ENCODE measurements at places on chromosomes 12 and 14.
A peak's percentile ranks its signal among the peaks of the same experiment; 100 is the strongest.

GRCh38 chr12:65685514-65685913 is 138.8 kb upstream of the HMGA2 start:
- DNase-seq = no peak

- no peak for DNase-seq
Measured at GRCh38 chr14:19975291-19975690, at the start of gene OR4K15. OR4K15 (plus strand) TSS chr14:19975591; CDS start chr14:19975591, 0 bp downstream.

DNA sequence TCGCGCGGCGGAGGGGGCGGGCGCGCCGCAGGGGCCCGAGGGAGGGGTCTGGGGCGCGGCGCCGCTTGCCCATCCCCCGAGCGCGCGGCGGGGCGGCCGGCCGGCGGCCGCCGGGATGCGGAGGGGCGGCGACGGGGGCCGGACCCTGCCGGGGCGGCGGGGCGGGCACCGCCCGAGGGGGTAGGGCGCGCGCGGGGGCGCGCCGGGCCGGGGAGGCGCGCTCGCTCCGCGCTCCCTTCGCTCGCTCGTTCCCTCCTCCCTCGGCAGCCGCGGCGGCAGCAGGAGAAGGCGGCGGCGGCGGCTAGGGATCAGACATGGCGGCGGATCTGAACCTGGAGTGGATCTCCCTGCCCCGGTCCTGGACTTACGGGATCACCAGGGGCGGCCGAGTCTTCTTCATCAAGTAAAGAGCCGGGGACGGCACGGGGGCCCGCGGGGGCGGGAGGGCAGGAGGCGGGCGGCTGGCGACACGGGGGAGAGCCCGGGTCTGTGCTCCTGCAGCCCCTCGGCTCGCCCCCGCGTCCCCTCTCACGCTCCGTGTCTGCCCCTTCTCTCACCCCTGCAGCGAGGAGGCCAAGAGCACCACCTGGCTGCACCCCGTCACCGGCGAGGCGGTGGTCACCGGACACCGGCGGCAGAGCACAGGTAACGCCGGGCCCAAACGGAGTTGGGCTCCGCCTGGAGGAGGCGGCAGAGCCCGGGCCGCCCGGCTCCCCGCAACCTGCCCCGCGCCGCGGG is at the start of gene PLEKHA5:
Gene PLEKHA5, plus strand, starts transcription at position 248 of the 738 bp plus-strand sequence. Its CDS starts 67 bp downstream, at position 315.
- DNase-seq = peak; percentile 51

DNA sequence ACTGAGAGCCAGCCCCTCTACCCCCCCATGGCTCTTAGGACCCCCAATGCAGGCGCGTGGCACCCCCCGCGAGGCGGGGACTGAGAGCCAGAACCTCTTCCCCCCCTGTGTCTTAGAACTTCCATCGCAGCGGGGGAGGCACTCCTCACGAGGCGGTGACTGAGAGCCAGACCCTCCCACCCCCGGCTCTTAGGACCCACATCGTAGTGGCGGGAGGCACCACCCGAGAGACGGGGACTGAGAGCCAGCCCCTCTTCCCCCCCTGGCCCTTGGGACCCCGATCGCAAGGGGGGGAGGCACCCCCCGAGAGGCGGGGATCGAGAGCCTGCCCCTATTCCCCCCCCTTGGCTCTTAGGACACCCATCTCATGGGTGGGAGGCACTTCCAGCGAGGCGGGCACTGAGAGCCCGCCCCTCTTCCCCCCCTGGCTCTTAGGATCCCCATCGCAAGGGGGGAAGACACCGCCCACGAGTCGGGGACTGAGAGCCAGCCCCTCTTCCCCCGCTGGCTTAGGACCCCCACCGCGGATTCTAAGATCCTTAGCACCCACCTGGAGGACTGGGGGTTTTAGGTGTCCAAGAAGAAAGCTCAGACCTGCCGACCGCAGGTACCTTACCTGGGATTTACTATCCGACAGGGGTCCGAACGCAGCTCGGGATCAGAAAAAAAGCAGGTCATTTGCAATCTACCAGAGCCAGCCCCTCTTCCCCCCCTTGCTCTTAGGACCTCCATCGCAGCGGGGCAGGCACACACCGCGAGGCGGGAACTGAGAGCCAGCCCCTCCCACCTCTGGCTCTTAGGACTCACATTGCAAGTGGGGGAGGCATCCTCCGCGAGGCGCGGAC is 44.9 kb downstream of the DDX11 start:
- DNase-seq = no peak

DNA sequence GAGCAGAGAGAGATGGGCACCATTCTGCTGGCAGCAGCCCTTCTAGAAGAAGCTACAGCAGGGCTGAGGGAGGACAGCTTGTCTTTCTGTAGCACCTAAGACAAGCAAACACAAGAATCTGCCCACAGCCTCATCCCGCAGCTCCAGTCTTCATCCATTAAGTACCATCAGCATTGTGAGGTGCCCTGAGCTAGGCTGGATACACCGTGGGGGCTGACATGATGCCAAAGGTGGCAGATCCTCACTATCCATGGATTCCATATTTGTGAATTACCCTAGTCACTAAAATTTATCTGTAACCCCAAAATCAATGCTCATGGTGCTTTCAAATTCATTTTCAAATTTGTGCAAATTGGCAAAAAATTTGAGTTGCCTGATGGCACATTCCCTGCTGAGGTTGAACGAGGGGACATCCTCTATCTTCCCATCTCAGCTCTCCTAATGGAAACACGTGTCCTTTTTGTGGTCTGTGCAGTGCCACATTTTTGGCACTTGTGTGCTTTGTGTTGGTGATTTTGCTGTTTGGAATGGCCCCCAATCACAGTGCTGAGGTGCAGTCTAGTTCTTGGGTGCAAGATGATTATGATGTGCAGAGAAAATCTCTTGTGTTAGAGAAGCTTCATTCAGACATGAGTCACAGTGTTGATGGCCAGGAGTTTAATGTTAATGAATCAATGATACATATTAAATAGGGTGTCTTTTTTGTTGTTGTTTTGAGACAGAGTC is 7.0 kb downstream of the PITPNM2 start:
- DNase-seq = no peak

- no peak for DNase-seq
Measured at GRCh38 chr12:14314801-14315200, 50.7 kb upstream of the ATF7IP start.

DNA sequence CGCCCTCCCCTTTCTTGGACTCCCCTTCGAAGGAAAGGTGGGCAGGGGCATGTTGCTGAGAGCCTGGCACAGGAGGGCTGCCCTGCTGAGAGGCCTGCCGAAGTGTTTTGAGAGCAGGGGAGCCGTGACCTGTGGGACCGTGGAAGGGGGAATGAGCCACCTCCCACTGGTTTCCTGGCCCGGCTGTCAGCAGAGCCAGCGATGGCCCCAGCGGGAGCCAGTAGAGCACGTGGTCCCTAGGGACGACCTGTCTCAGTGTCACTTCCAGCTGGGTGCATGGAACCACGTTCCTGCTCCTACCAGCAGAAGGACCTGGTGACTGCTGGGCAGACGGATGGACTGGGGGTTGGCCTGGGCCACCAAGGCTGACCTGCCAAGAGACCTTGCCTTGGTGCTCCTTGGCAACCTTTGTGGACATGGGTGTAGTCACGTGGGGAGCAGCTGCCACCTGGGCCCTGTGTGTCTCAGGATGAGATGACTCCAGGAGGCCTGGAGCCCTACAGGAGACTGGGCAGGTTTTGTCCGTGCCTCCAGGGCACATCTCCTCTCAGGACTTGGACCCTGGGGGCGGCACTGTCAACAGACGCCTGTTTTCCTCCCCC is 34.6 kb downstream of the BEGAIN start:
- DNase-seq = no peak

- no peak for DNase-seq
Measured at GRCh38 chr12:116537101-116537904, 21.9 kb upstream of the MAP1LC3B2 start.

DNA sequence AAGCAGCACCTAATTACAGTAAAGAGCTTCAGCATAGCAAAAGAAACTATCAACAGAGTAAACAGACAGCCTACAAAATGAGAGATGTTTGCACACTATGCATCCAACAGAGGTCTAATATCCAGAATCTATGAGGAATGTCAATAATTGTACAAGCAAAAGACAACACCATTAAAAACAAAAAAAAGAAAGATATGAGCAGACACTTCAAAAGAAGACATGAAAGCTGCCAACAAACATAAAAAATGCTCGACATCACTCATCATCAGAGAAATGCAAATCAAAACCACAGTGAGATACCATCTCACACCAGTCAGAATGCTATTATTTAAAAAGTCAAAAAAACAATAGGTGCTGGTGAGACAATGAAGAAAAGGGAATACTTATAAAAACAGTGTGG is 273.1 kb downstream of the TMTC2 start:
- DNase-seq = no peak

DNA sequence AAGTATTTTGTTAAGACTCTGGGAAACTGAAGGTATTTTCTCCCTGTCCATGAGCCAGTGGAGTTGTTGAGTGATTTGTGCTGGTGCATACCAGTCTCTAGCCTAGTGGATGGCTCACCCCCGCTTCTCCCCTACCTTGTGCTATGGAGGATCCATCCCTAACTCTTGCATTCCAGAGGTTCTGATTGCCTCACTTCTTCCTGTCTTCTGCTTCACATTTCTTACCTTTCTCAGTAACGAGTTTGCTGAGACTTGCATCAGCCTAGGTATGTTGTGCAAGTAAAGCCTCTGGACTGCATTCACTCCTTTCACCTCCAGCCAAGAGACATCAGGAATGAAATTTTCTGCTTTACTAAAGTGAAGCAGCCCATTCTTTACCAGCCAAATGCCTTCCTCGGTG is 391.6 kb downstream of the ZFP36L1 start:
- peak; percentile 95 for DNase-seq

DNA sequence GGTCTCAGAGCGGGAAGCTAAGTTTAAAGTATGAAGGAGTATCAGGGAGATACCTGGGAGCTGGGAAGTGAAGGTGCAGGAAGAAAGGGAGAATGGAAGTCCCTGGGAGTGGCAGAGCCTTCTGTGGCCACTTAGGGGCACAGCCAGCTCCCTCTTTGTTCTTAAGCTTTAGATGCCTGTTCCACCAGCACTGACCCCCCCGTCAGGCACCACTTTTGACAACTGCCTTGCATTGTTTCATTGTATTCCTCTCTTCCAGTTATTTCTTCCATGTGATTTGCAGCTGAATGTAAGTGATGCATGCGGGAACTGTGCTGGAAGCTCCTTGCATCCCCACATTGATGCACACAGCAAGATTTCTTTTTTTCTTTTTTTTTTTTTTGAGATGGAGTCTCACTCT is 2.6 kb downstream of the GALNT16 start:
- no peak for DNase-seq

GRCh38 chr12:5989621-5990020 is 44.6 kb upstream of the ANO2 start:
- DNase-seq = no peak
